ENCODE measurements at places on chromosomes 16 and 17.

DNA sequence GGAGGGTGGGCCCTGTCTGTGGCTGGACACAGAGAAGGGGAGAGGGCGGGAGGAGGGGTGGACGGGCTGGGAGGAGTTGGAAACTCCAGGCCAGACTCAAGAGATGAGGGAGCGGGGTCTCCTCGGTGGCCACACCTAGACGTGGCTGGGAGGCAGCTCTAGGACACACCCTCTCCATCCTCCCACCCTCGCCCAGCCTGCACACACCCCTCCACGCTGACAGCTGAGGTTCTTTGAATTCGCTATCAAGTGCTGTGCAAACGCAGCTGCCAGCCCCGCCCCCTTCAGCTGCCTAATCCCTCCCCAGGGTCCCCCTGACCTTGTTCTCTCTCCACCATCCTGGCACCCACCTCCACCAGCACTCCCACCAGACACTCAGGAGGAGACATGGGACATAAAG is 48.7 kb downstream of the DNAH17 start:
- DNase-seq = no peak

- no peak for DNase-seq
Observed at GRCh38 chr17:2893422-2893914, 97.2 kb downstream of the RAP1GAP2 start.

GRCh38 chr17:20206068-20206467 is 196.9 kb downstream of the SPECC1 start:
- DNase-seq = no peak

DNA sequence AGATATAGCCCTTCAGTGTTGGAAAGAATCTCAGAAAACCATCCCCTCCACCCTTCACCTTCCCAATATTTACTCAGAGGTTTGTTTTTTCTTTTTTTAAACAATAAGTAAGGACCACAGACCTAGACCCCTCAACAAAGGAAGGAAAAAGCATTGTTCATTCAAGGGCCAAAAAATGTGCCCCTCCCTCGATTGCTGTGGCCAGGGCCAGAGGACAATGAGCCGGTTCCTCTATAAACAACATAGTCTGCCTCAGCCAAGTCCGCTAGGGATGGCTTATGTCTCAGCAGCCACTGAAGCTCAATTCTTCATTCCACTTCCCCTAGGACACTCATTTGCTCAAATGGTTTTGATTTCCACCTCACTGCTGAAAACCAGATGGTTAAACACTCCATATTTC is 24.0 kb downstream of the TRIM16 start:
- DNase-seq = no peak

DNA sequence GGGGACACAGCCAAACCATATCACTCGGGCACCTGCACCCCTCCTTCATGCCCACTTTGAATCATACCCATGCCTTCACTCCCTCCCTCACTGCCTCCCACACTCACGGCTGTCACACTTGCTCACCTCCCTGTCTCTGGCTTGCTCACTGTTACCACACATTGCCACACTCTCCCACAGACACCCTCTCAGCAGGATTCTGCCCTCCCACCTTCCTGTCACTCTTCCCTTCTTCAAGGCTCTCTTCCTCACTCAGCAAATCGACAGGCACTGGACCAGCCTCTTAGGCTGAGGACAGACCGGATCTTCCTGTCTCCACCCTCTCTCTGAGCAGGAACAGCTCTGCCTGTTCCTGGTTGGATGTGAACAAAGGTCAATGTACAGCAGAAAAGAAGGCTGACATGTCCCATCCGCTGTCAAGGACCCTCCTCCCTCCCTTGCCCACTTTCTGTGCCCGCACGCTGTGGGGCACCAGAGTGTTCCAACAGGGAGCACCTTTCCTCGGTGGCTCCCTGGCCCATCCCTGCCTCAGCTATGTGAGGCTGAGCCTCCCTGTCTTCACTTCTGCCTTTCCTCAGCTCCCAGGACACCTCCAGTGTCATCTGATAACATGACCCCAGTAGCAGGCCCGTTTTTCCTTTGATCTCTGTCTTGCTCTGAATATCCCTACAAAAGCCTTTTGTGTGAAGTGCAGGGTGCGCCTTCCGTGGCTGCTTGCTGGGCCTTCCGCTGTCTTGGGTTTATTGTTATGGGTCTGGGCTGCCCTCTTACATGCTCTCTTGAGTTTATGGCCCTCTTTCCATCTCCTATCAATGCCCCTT is 47.0 kb downstream of the CCDC182 start:
- no peak for DNase-seq

DNA sequence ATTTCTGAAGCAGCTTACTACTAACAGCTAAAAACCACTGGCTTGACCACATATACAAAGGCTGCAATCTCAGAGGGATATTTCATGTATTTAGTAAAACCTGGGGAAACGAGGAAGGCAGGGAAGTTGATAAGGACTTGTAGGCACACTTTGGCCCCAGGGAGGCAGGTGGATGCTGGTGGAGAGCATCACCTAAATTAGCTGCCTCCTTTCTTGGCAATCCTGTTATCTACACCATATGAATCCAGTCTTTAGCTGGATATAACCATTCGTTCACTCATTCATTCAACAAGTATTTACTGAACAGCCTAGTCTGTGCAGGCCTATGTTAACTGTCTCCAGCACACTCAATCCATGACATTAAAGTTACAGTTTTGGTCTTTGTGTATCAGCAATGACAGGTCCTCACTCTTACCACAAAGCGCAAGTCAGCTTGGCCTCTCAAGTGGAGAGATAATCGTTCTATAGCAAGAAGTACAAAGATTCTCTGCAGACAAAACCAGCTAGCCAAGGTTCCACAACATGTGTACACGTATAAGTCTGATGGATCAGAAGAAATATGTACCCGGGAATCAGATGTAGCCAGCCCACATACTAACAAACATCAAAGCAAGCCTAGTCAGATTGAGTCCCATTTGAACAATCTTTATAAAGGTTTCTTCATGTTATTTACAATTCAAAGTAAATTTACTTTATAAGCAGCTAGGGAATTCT is 10.8 kb downstream of the MRPS23 start:
- no peak for DNase-seq

GRCh38 chr17:17420561-17421269 is 56.1 kb upstream of the MED9 start:
- DNase-seq = no peak

DNA sequence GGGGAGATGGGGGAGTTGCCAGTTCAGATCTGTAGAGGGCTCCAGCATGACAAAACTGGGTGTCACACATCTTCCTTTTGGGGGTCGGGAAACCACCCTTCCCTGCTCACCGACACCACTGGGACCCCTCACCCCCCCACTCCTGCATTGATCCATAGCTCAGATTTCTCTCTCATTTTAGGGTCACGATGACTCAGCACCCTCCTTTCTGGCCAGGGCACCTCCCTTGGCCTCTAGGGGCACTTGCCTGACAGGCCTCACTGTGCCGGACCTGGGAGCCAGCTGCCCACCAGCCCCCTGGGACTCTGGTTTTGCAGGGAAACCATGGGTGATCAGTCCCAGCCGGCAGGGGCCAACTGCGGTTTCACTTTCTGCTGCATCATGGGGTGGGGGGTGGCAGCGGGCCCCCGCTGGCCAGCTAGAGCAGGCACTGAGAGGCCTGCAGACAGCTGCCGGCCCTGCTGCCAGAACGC is 239.4 kb downstream of the MRTFB start:
- no peak for DNase-seq

DNA sequence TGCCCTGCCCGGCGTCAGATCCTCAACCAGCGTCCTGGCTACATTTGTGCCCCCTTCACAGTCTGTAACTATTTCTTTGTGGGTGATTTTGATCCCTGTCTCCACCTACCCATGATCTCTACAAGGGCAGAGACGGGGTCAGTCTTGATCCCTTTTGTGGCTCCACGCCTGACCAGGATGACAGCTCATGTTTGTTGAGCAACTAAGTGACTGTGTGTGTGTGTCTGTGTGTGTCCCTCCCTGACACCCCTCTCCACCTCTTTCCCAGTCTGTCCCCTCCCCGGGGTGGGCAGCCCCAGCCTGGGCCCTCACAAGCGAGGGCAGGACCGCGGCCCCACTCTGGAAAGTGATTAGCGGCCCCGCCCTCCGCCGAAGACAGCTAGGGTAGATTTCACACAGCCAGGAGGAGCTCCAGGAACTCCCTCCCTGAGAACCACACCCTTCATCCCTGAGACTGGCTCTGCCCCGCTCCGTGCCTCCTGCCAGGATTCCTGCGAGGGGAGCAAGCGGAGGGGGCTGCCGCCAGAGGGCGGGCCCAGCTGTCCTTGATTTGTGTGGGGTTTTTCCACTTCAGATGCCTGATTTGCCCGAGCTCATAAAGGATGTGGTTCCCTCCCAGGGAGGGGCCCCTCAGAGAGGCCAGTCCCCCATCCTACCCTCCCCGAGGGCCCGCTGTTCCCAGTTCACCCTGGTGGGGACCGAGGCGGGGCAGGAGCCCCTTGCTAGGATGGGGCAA is 5.3 kb upstream of the HS3ST6 start:
- DNase-seq = no peak

DNA sequence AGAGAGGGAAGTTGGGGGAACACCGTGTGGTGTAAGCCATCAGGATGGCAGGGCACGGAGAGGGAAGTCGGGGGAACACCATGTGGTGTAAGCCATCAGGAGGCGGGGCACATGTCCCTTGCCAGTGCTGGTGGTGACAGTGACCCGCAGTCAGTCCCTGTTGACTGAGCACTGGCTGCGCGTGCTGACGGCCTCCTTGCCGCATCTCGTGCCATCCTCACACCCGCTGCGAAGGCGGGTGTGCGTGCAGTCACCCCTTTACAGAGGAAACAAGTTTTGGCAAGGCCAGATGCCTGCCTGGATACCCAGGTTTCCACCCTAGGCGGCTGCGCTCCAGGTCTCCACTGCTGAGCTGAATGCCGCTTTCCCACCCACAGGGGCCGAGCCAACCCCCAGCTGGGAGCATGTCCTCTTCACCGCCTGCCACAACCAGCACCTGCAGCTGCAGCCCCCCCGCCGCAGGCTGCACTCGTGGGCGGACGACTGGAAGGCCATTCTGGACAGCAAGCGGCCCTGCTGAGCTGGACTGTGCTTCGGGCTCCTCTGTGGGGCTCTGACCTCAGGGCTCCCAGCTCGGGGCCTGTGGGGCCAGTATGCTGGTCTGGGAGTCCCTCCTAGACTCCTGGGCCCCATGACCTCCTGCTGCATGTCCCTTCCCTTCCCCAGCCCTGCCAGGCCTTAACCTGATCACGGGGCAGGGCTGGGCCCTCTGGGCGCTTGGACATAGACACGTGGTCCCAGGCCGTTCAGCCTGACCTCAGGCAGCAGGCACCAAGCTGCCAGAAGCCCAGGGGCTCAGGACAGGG is 43.5 kb downstream of the NT5M start:
- no peak for DNase-seq

DNA sequence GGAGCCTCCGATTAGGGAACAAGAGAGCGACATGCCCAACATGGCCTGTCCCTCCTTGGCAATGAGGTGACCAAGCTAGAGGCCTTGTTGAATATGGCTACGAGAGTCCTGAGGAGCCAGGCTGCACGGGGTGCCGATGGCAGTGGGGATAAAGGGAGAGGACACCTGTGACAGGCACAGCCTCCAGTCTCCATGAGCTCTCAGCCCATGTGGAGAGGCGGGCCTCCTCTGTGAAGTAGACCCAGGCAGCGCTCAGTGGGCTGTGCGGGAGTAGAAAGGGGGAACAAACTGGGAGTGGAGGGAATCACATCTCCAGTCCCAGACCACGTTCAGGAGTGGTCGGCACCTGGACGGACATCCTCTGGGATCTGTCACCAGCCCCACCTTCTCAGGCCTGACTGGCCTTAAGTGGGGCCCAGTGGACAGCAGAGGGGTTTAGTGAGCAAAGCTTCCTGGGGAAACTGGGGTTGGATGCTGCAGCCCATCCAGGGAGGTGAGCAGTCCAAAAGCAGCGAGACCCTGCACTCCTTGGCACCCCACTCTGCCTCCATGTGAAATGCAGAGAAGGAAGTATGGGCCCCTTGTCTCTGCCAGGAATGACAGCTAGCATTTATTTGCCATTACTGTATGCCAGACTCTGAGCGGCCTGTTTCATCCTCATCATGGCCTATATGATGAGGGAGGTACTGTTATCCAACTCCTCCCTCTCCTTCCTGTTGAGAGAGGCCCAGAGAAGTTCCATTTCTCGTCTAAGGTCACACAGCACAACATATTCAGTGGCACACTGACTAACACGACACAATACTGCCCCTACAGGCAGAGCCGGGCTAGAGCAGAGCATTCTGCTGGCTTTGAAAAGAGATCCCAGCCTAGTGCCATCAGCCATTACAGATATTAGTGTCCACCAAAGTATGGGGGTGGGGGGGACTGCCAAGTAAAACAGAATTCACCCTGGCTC is 4.5 kb upstream of the TMEM92 start:
- no peak for DNase-seq

DNA sequence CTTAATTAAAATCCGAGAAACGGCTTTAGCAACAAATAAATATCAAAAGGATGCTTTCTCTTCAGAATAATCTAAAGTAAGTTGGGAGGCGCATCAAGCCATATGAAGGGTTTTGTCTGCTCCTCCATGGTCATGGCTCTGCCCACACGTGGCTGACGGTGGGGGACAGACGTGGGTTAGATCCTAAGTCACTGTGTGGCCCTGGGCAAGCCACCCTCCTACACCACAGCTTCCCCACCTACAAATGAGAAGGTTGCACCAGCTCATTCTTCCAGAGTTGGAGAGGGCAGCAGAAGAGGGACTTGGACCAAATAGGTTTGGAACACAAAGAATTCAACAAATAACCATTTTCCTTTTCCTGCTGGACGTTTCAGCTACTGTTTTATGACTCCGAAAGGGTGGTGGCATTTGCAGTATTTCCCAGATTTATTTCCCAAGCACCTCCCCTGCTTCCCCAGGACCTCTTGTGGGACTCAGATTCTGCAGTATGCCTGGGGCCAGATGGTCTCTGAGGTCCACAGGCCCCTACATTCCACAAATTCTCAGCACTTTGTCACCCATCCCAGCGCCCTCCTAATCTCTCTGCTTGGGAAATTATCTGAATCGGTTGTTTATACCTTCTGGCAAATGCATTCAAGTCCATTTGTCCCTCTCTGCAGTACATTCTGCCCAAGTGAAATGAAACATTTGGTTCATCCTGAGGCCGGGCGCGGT is 17.8 kb downstream of the LRRC75A start:
- DNase-seq = no peak

DNA sequence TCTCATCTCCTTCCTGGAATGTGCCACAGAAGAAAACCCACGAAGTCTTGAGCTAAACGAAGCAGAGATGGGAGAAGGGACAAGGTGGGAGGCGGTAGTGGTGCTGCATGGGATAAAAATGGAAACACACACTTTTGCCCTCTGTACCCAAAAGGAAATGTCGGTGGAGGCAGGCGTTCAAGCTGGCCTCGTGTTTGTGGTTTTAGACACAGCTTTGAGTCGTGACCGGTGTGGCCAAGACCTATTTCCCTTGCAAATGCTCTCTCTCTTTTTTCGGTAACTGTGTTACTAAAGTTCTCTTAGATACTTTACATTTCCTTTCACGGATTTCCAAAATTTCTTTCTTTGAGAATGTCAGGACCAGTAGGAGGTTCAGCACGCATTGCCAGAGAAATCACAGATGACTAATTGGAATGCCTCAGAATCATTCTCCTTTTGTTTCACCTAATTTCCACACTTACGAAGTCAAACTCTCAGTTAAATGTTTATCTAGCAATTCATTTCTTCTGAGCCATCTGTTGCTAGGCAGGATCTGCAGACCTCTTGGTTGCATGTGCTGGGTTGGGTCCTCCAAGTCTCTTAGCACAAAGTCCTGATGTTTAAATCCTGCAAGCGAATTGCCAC is 412.3 kb downstream of the MAF start:
- no peak for DNase-seq

GRCh38 chr16:69396187-69397061 is 10.6 kb upstream of the TERF2 start:
- peak; percentile 78 for DNase-seq

GRCh38 chr17:5355421-5356129 is 63.9 kb downstream of the NUP88 start:
- no peak for DNase-seq

Measured in KG1 (cell line).